ENCODE measurements at places on chromosomes 6 and 20. TPM values are rescaled to one million over a fixed set of nuclear protein-coding genes. Genes with fewer than 3 reads are reported as not detected.

Gene PDE7B
- 0.63 TPM for total RNA-seq

Gene VSX1
- total RNA-seq = 0.99 TPM

Gene TMC2
- not detected for total RNA-seq

Gene BCAS1
- 0.36 TPM for total RNA-seq

Gene THBD
- 113 TPM for total RNA-seq

Gene BLCAP
- total RNA-seq = 53.0 TPM

Gene SLC17A4
- total RNA-seq = not detected

Gene EDEM2
- 57.2 TPM for total RNA-seq

Gene LYRM2
- total RNA-seq = 31.8 TPM

Gene KIF25
- 0.03 TPM for total RNA-seq

Gene MYCT1
- not detected for total RNA-seq

Gene FHL5
- total RNA-seq = not detected

Gene ZNF831
- total RNA-seq = not detected

Gene FAM83B
- not detected for total RNA-seq

Gene RHAG
- not detected for total RNA-seq

Gene CDH26
- total RNA-seq = 0.30 TPM

Gene SPATS1
- total RNA-seq = not detected

Gene DDX27
- total RNA-seq = 57.8 TPM

Gene RIPOR3
- total RNA-seq = not detected
